G401 (cell line): ENCODE measurements at places on chromosomes 5 and 9. TPM values are rescaled to one million over a fixed set of nuclear protein-coding genes. Genes with fewer than 3 reads are reported as not detected.
A peak's percentile ranks its signal among the peaks of the same experiment; 100 is the strongest.

DNA sequence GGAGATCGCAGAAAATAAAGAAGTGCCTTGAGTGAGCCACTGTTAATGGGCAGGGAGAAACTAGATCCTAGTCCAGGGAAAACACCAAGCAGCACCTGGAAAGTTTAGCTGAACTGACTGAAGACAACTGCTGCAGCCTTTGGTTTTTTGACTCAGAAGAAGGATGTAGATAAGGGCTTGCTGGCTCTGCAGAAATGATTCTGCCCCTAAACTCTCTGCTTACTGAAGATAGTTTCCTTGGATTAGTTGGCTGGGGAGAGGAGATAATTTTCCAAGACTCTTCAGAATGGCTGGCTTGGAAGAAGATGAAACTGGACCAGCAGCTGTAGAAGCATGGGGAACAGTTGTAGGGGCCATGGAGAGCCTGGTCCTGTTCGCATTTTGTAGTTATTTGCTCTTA lies 471.8 kb downstream of the KDM4C start:
- no peak for DNase-seq

DNA sequence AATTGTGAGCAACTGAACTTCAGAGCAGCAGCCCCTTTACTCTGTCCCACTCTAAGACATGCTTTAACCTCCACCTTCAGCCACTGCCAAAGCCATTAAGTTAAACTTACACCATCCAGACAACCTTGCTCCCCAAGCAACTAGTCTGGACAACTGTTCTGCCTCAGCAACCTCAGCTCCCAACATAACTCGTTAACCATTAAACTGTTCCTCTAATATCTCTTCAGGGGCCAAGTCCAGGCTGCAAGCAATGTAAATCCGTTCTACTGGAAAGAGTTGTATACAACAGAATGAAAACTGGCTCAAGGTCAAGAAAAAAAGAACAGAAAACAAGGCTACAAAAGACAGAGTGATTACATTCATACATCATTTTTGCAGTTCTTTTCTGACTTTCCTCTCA lies 131.7 kb upstream of the TARS1 start:
- no peak for DNase-seq

DNA sequence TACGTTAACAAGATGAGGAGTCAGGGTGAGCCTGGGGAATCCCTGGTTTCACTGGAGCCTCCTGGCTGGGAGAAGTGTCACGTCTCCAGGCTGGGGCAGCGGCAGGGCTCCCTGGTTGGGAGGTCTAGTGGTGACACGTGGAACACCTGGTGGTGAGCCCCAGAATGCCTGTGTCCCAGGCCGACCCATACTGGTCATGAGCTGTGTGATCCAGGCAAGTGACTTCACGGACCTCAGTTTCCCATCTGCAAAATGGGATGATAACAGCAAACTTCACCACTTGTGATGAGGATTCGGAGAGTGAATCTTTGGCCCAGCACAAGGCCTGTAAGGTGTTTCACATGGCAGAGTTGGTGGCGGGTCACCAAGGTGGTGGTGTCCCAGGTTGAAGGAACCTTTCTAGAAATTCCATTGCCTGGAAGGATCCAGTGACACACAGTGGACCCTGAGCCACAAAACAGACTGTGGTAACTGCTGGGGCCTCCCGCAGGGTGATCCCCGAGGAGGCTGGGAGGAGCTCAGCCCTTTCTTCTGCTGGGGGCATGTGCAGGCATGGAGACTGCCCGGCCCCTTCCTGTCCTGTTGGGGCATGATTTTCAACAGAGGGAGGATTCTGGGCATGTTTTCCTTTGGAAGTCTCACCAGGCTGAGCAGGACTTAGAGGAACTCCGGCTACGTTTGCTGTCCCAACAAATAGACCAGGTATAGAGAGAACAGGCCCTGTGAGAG lies 153.9 kb upstream of the IER5L start:
- DNase-seq: no peak

DNA sequence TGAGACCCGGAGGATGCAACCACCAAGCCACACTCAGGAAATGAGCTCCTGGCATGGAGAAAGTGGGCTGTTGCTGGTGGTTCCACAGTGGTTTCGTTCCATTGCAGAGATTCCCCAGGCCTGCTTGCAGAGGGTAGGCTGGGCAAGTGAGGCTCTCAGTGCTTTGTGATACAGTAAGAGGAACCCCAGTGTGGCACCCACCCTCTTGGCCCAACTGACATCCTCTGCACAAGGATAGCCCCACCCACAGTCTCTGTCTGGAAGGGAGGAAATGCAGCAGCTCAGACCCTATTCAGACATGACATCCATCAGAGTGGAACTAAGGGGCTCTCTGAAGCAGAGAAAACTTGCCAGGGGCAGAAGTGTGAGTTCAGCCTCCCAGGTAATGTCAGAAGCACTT lies 69.6 kb upstream of the FSTL4 start:
- no peak for DNase-seq

DNA sequence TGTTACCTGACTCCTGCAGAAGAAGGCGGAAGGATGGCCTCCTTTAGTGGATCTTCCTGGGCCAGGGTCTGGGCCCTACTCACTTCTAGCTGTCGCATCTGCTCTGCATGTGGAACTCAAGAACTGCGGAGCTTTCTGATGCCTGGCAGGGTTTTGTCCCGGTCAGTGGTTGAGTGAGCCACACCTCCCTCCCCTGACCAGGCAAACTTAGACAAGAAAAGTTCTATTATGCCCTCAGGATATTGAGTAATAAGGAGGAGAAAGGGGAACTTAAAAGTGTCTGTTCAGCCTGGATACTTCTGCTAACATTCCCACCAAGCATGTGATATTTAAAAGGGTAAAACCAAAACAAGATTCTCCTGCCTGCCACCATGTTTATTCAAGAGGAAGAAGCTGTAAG lies at the start of gene FYB1:
TSS of gene FYB1 (minus strand) at position 127 of the 400 bp plus-strand sequence. CDS start 16,603 bp downstream, outside the sequence.
- no peak for DNase-seq

The PCDHGA5 gene
- total RNA-seq: 0.24 TPM in 1 of 2 replicates, not detected in the other

- DNase-seq: no peak
Measured at GRCh38 chr5:7225826-7226225, 170.1 kb upstream of the ADCY2 start.

DNA sequence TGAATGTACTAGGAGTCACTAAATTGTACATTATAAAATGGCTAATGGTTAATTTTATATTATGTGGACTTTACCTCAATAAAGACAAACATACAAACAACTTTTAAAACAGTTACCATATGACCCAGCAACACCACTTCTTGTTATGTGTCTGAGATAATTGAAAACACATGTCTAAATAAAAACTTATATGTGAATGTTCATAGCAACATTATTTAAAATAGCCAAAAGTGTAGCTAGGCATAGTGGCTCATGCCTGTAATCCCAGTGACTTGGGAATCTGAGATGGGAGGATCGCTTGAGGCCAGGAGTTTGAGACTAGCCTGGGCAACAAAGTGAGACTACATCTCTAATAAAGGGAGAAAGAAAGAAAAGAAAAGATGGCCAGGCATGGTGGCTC lies 22.9 kb downstream of the SLC35A4 start:
- DNase-seq: no peak

The FOXD1 gene
- 11.3 and 11.8 TPM in 2 replicates for total RNA-seq

The AGXT2 gene
- not detected in 2 replicates for total RNA-seq

GRCh38 chr9:92044936-92045335 lies 70.3 kb downstream of the SPTLC1 start:
- no peak for DNase-seq

The RFESD gene
- 0.98 and 5.4 TPM in 2 replicates for total RNA-seq

DNA sequence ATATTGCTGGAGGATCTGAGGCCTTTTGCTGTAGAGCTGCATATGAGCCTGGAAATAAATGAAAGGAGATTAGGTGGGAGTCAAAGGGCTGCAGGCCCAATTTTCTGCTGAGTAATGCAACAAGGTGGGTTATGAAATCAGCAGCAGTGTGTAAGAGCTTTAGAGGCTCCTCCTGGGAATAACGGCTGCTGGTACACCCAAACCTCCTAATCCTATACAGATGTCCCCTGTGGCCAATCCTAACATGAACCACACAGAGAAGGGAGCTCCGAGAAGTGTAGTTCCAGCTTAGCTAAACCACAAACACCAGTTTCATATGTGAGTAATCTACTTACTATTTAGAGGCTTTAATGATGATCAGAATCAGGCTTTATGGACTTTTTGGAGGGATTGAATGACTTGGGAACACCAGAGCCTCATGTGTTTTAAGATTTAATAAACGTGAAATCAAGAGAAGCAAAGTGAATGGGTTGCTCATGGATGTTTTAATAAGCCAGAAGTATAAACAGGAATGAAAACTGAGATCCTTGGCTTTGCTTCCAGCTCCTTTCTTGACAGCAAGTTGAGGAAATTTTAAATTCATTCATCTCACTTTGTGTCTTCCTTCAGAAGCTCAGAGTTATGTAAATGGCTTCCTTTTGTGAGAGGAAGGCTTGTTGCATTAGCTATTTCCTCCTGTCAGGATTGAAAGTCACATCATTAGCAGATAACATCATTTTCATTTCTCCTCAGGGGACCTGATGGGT lies 437.5 kb downstream of the TMEM232 start:
- no peak for DNase-seq

The NR2F1-AS1 gene
- total RNA-seq: 20.8 and 23.0 TPM in 2 replicates

The ENG gene
- 2.6 and 4.4 TPM in 2 replicates for total RNA-seq

- no peak for DNase-seq
Measured at GRCh38 chr9:95497772-95498171, 19.0 kb downstream of the PTCH1 start.

- peak; percentile 31 for DNase-seq
Measured at GRCh38 chr5:95392593-95393182, 1.5 kb downstream of the FAM81B start.

The NUTM2F gene
- not detected in 2 replicates for total RNA-seq

The PLAC8L1 gene
- not detected in 2 replicates for total RNA-seq

- DNase-seq: no peak
Measured at GRCh38 chr5:60545551-60545950, 154.4 kb downstream of the DEPDC1B start.

GRCh38 chr5:96235008-96235910 lies 197.8 kb downstream of the PCSK1 start:
- DNase-seq: no peak

GRCh38 chr9:16312116-16312515 lies 558.4 kb downstream of the BNC2 start:
- DNase-seq: no peak

DNA sequence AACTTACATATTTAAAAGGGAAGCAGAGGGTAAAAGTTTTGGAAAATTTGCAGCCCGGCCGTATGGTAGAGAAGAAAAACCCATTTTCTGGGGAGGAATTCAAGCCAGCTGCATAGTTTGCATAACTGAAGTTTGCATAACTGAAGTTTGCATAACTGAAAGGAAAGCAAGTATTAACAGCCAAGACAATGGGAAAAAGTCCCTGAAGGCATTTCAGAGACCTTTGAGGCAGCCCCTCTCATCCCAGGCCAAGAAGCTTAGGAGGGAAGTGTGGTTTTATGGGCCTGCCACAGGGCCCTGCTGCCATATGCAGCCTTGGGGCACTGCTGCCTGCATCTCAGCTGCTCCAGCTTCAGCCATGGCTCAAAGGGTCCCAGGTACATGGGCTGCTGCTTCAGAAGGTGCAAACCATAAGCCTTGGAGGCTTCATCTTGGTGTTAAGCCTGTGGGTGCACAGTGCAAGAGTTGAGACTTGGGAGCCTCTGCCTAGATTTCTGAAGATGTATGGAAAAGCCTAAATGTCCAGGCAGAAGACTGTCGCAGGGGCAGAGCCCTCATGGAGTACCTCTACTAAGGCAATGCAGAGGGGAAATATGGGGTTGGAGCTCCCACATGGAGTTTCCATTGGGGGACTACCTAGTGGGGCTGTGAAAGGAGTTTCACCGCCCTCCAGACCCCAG lies 36.9 kb upstream of the CXCL14 start:
- DNase-seq: no peak

GRCh38 chr9:1495282-1496030 lies 445.3 kb downstream of the DMRT2 start:
- DNase-seq: no peak

DNA sequence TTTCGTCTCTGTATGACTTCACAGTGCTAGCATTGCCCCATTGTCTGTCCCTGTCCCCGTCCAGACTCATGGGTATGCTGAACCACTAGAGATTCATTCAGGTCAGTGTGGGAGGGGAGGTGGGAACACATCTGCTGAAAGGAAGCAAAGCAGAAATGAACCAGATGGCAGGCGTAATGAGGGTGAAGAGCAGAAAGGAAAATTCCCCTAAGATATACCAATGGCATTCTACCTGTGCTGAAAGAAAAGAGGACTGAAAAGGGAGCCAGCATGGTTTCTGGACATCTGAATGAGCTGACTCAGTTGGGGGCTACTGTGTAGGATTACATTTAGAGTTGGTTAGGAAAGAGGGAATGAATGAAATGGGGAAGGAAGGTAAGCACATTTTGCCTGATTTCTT lies 678.7 kb downstream of the MAT2B start:
- no peak for DNase-seq

The SEMA5A gene
- total RNA-seq: 0.55 and 0.95 TPM in 2 replicates

- no peak for DNase-seq
Measured at GRCh38 chr5:16929831-16930230, 6.3 kb downstream of the MYO10 start.

The IRX1 gene
- total RNA-seq: not detected in 2 replicates

DNA sequence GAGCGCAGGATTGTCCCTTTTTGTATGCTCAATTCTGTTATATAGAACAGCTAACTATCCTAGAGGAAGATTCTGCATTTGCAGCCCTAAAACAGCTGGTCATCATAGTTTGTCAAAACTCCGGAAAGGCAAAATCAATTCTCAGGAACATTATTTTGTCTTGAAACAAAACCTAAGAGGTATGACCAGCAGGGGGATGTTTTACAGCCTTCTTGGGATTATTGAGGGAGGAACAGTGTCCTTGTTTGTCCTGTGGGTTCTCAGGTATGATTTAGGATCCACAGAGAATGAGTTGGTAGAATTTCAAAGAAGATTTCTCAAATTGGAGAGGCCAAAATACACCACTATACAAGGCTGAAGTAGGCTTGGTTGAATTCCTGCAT lies 136.4 kb downstream of the ZSWIM6 start:
- DNase-seq: no peak

- DNase-seq: no peak
Measured at GRCh38 chr9:128913048-128913900, 7.5 kb upstream of the PHYHD1 start.

GRCh38 chr5:139982157-139982974 lies 60.7 kb downstream of the NRG2 start:
- no peak for DNase-seq

The PTGS1 gene
- total RNA-seq: not detected in 2 replicates

GRCh38 chr9:123090198-123090896 lies 56.9 kb downstream of the GPR21 start:
- DNase-seq: no peak

- DNase-seq: no peak
Measured at GRCh38 chr9:73853549-73853948, 643.6 kb upstream of the RORB start.

GRCh38 chr9:127423476-127423933 lies 677 bp upstream of the ZNF79 start:
- DNase-seq: no peak
